ENCODE measurements at places on chromosomes 2 and 18. TPM values are rescaled to one million over a fixed set of nuclear protein-coding genes. Genes with fewer than 3 reads are reported as not detected.

Gene SLC9A4
- total RNA-seq, result 0.40 TPM

Gene NTSR2
- total RNA-seq, result not detected

- no peak for DNase-seq
- H3K27ac ChIP-seq, result no peak overlapping the region
- H3K4me1 ChIP-seq, result no peaks in the 10 kb centered on the region
- no peaks in the 10 kb centered on the region for H3K36me3 ChIP-seq
- H3K4me3 ChIP-seq, result no peak overlapping the region
Observed at GRCh38 chr18:3972291-3972930, 482.7 kb downstream of the DLGAP1 start.

- no peak for DNase-seq
- H3K4me1 ChIP-seq, result no peaks in the 10 kb centered on the region
- no peak overlapping the region for H3K4me3 ChIP-seq
- H3K36me3 ChIP-seq, result no peaks in the 10 kb centered on the region
- H3K27me3 ChIP-seq, result no peaks in the 10 kb centered on the region
Observed at GRCh38 chr2:216985658-216986141, 125.8 kb upstream of the TNP1 start.

DNA sequence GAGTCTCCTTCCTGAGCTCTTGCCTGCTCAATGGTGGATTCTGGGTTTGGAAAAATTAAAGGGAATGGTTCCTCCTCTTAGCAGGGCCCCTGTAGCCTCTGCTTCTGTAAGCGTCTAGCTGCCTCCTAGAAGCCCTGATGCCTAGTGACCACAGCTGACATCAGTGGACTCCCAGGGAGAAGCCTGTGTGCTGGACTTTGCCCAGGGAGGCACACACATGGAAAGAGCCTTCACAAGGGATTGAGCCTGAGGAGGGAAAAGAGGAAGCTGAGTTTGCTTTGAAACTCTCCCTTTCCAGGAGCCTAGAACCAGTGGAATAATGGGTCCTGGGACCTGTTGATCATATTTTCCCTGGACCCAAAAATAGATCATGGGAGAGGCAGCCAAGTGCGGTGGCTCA lies 1.4 kb upstream of the CFAP65 start:
- H3K36me3 ChIP-seq, result no peaks in the 10 kb centered on the region
- no peak overlapping the region for H3K4me3 ChIP-seq
- H3K27ac ChIP-seq, result no peak overlapping the region
- no peaks in the 10 kb centered on the region for H3K4me1 ChIP-seq

Gene TMEM200C
- total RNA-seq, result not detected

Gene MCM6
- total RNA-seq, result 25.5 TPM

- H3K27ac ChIP-seq, result no peak overlapping the region
- DNase-seq, result no peak
- no peaks in the 10 kb centered on the region for H3K36me3 ChIP-seq
- H3K27me3 ChIP-seq, result no peaks in the 10 kb centered on the region
Observed at GRCh38 chr2:127679680-127680361, 4.5 kb upstream of the LIMS2 start.

GRCh38 chr2:43012966-43013365 lies 213.4 kb downstream of the ZFP36L2 start:
- H3K4me3 ChIP-seq, result no peak overlapping the region
- no peaks in the 10 kb centered on the region for H3K27me3 ChIP-seq
- H3K4me1 ChIP-seq, result peaks cover 39% of the 10 kb centered on the region
- no peaks in the 10 kb centered on the region for H3K36me3 ChIP-seq

Gene KLHL30
- 0.09 TPM for total RNA-seq

- no peaks in the 10 kb centered on the region for H3K36me3 ChIP-seq
- no peak for DNase-seq
- H3K27me3 ChIP-seq, result no peaks in the 10 kb centered on the region
- no peak overlapping the region for H3K27ac ChIP-seq
- H3K4me1 ChIP-seq, result no peaks in the 10 kb centered on the region
- H3K4me3 ChIP-seq, result no peak overlapping the region
Observed at GRCh38 chr2:135265960-135266490, 213.9 kb downstream of the RAB3GAP1 start.

GRCh38 chr2:61141151-61141550 lies 20.8 kb upstream of the C2orf74 start:
- H3K27ac ChIP-seq, result no peak overlapping the region
- DNase-seq, result no peak
- H3K36me3 ChIP-seq, result no peaks in the 10 kb centered on the region
- H3K4me3 ChIP-seq, result no peak overlapping the region
- H3K27me3 ChIP-seq, result no peaks in the 10 kb centered on the region

DNA sequence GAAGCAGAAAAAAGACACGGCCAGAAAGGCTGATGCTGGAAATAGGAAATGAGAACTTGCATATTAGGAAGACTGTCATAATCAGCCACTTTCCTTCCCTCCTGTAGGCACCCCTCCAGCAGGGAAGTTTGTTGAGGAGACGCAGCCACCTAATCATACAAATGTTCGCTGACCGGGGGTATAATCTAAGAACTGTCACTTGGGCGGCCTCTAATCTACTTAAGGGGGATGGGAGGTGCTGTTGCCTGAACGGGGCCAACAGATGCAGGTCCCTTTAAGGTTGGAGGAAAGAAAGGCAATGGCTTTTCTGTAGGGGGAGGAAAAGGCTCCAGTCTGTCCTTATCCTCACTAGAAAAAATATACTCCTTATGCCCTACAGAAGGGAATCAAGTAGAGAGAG lies 50.6 kb downstream of the DNAJC10 start:
- H3K27ac ChIP-seq, result no peak overlapping the region
- H3K4me1 ChIP-seq, result peaks cover 17% of the 10 kb centered on the region
- DNase-seq, result no peak
- no peaks in the 10 kb centered on the region for H3K27me3 ChIP-seq

- no peak overlapping the region for H3K4me3 ChIP-seq
- H3K27ac ChIP-seq, result no peak overlapping the region
- no peak for DNase-seq
- H3K36me3 ChIP-seq, result no peaks in the 10 kb centered on the region
- H3K27me3 ChIP-seq, result no peaks in the 10 kb centered on the region
Observed at GRCh38 chr18:46630160-46630559, 26.9 kb downstream of the LOXHD1 start.

Gene PAX8
- 2.7 TPM for total RNA-seq

DNA sequence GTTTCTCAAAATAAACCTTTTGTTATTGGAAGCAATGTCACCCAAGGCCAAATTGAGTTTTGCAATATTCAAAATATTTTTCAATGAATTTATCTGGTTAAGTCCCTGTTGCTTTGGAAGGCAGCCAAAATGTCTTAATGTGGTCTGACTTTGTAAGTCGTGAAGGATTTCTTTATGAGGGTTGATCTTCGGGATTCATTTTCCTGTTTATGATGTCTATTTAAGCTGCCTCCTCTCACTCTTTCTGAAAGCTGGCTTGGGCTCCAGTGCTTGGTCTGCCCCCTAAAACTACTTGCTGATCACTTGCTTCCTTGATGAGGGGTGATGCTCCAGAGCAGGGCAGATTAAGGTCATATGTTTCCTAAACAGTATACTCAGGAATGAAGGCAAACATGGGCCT lies 141.1 kb downstream of the ANTXR1 start:
- no peaks in the 10 kb centered on the region for H3K36me3 ChIP-seq
- no peak overlapping the region for H3K4me3 ChIP-seq
- no peaks in the 10 kb centered on the region for H3K4me1 ChIP-seq
- no peaks in the 10 kb centered on the region for H3K27me3 ChIP-seq

Gene C2orf15
- total RNA-seq, result 0.76 TPM

GRCh38 chr2:106104332-106105062 lies 89.6 kb downstream of the UXS1 start:
- H3K36me3 ChIP-seq, result peaks cover 75% of the 10 kb centered on the region
- no peak for DNase-seq
- no peak overlapping the region for H3K4me3 ChIP-seq
- H3K4me1 ChIP-seq, result peaks cover 13% of the 10 kb centered on the region

Gene PTPRN
- not detected for total RNA-seq

Data from esophagus squamous epithelium (tissue), 5 donors.